ENCODE measurements at places on chromosomes 3 and 15.

GRCh38 chr3:149009732-149010131 lies 18.4 kb downstream of the GYG1 start:
- DNase-seq: no peak

GRCh38 chr3:157232141-157232540 lies 72.2 kb upstream of the CCNL1 start:
- no peak for DNase-seq

DNA sequence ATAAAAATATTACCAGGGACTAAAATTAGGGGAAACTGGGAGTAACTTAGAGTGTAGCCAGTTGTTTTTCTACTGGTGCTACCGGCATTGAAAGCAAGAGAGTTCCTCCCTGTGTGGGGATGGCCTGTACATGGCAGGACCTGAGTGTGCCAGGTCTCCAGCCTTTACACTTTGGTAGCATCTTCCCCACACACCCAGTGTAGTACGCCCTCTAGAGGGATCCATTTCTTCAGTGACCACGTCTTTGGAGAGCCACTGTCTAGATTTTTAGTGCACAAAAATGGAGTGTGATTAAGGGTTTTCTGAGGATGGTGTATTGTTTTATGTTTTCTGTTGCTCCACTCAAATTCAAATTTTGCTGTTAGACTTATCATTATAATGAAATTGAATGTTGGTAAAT lies 507.0 kb upstream of the TPRG1 start:
- no peak for DNase-seq

DNA sequence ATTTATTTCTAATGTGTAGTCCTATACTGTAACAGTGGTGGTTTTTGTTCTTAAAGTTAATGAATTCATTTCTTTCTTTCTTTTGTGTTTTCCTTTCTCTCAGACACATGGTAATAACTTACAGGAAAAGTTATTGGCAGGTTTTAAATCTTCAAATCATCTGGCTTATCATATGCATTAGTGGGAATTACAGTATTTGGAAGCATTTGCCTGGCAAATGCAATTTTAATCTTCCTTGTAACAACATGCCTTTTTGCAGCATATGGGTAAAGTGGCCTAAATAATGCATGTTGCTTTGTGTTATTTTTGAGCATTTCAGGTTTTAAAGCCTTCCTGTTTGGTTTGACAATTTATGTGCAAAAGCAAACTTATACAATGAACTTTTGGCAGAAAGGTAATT lies 66.8 kb downstream of the GALK2 start:
- DNase-seq: no peak

GRCh38 chr3:48599509-48600285 lies 4.6 kb upstream of the COL7A1 start:
- DNase-seq: no peak

DNA sequence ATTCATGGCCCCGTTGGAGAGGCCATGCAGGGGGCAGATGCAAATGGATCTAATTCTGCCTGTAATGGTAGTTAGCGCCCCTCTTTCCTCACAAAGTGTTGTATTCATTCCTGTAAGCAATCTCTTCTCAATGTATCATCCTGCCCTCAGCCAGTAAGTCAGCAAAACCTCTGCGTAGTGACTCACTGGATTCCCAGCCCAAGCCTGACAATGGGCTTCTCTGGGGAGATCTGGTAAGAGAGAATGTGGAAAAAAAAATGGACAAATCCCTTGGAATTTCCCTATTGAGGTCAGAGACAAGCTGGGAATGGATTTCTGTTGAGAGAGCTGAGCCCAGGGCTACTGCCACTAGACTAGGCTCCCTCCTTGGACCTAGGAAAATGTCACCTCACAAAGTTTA lies 25.4 kb downstream of the ADPGK start:
- DNase-seq: peak; percentile 86

DNA sequence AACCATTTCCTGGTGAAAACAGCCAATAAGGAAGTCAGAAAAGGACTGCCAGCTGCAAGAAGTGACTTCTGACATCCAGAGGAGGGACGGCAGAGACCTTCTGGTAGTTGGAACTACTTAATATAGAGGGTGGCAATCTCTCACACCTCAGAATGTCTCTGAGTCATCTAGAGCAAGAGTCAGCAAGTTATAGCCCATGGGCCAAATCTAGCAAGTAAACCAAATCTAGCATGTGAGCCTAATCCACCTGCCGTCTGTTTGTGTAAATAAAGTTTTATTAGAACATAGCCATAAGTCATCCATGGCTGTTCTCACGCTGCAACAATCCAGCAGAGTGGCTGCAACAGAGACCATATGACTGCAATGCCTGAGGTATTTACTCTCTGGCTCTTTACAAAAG lies 160.5 kb upstream of the NR2E3 start:
- DNase-seq: no peak

GRCh38 chr3:94159062-94159828 lies 96.4 kb downstream of the NSUN3 start:
- no peak for DNase-seq

- no peak for DNase-seq
Measured at GRCh38 chr3:58688574-58688973, 22.0 kb upstream of the FAM3D start.

DNA sequence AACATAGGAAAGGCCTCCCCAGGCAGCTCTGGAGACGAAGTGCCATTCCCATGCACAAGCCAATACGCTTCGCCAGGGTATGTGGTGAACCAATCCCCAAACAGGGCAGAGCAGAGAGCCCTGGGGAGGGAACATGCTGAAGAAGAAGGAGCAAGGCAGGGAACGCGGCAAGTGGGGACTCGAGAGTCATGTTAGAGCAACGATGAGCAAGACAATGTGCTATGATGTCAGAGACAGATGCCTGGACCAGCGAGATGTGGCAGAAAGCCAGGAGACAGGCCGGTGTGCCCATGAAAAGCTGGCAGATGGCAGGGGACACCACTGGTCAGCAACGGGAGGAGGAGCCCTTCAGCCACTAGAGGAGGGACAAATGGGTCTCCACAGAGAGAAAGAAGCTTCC lies 39.6 kb downstream of the NIPA2 start:
- DNase-seq: no peak

- DNase-seq: no peak
Measured at GRCh38 chr3:71713041-71713440, 12.2 kb downstream of the EIF4E3 start.

- no peak for DNase-seq
Measured at GRCh38 chr3:6250167-6250566, 610.7 kb upstream of the GRM7 start.

GRCh38 chr3:33075995-33076394 lies 21.0 kb downstream of the GLB1 start:
- DNase-seq: peak; percentile 37

- DNase-seq: no peak
Measured at GRCh38 chr15:38401701-38402100, 52.2 kb upstream of the FAM98B start.

DNA sequence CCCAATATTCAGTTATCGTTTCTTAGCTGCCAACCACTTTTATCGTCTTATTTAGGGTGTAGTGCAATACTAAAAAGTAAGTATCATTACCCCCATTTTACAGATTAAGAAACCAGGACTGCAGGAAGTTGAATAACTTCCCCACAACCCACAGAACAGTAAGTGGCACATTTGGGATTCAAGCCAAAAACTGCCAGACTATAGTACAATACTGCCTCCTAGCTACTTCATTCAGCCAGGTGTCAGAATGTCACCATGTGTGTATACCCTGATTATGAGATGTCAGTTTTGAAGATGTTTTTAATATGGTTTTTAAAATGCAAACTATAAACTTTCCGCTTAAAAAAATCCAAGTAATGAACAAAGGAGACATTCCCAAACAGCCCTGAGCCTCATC lies 74.2 kb upstream of the PROK2 start:
- DNase-seq: no peak

DNA sequence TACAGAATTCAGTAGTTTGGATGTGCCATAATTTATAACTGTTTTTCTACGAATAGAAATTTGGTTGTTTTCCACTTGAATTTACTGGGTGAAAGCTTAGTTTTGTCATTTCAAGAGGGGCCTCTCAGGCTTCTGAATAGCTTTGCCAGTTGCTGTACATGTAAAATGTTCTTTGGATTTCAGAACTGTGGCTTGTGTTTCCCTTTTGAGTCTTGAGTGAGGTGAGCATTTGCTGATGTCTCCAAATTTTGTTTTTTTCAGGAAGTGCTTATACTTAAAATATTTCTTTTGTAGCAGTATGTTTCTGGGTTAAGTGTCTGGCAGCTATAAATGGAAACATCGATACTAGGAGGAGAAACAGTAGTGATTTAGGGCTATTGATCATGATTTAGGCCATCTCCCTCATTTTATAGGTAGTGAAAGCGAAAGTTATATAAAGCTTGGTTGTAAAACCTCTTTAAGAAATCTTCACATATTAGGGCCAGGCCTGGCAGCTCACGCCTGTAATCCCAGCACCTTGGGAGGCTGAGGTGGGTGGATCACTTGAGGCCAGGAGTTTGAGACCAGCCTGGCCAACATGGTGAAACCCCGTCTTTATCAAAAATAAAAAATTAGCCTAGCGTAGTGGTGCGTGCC lies 9.2 kb upstream of the TRAK1 start:
- DNase-seq: no peak

GRCh38 chr15:63369781-63370180 lies 11.9 kb downstream of the CA12 start:
- DNase-seq: no peak

Data from GM04503 (cell line).